NCI-H1048 (cell line): ENCODE measurements at places on chromosomes 11 and 22.

DNA sequence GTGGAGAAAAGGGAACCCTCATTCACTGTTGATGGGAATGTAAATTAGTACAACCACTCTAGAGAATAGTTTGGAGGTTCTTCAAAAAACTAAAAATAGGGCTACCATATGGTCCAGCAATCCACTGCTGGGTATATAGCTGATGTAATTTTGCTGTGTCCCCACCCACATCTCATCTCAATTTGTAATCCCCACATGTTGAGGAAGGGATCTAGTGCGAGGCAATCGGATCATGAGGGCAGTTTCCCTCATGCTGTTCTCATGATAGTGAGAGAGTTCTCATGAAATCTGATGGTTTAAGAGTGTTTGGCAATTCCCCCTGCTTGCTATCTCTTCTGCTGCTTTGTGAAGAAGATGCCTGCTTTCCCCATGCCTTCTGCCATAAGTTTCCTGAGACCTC lies 17.1 kb upstream of the OR52M1 start:
- no peak for DNase-seq

DNA sequence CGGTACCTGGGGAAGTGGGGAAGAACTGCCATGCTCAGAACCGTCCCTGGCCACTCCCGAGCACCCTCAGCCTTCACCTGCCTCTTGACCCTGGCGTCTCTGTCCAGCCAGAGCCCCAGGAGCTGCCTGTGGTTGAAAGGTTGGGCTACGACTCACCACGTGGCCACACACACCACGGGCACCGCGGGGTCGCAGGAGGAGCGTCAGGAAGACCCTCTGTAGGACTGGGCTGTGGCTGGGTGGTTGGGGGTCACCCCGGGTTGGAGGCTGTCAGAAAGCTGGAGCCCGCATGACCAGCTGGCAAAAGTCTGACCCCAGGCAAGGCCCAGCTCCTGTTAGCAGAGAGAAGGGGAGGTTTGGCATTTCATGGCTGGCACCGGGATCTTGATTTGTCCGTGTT lies 11.5 kb downstream of the KRTAP5-5 start:
- no peak for DNase-seq

DNA sequence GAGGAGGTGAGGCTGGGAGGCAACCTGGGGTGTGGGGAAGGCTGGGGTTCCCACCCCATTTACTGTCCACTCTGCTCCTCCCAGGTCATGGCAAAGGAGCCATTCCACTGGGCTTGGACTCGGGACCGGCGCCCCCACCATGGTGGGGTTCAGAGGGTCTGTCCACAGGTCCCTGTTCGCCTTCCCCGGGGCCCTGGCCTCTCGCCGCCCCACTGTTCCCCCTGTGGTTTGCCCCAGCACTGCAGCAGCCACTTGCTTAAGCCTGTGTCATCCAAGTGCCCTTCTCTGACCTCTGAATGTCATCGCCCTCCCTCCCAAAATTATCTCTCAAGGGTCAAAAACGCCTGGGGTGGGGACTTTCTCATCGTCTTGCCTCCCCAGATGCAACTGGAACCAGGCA lies 2.6 kb downstream of the SPDYC start:
- no peak for DNase-seq

GRCh38 chr22:44611880-44612496 lies 90.0 kb upstream of the PRR5 start:
- DNase-seq = no peak

DNA sequence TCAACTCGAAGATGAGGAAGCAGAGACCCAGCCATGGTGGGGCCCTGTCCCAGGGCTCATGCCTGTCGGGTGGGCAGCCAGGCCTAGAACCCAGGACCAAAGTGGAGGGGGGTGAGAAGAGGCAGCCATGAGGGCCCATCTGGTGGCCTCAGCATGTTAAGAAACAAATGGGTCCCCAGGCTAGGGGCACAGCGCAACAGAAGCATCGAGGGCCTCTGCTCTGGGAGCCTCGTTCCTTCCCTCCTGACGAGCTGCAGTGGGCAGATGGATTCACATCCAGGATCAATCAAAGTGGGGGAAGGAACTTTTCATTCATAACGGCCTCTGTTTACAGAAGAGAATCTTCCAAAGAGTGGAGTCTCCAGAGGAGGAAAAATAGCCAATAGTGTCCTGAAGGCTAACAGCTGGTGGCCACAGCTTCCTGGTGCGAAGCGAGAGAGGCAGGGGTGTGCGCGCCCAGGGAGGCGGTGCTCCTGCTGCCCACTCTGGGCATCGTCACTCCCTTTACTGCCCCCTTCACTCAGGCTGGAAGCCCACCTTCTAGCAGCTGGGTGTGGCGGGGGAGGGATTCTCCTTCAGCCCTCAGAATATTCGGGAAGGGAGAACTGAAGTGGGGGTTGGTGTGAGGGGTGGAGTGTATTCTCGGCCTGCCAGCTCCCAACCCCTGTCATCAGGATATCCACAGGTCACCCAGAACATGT lies 4.3 kb downstream of the CBX7 start:
- no peak for DNase-seq

GRCh38 chr11:26715133-26715532 lies 6.7 kb downstream of the SLC5A12 start:
- no peak for DNase-seq

GRCh38 chr11:30619767-30620166 lies 33.6 kb upstream of the MPPED2 start:
- DNase-seq = no peak

- no peak for DNase-seq
These were observed 699.1 kb upstream of the ARHGAP42 start for GRCh38 chr11:99987821-99988470.

- no peak for DNase-seq
These were observed 1018.3 kb downstream of the DLG2 start for GRCh38 chr11:84608837-84609196.

- no peak for DNase-seq
These were observed 911 bp downstream of the PANX2 start for GRCh38 chr22:50171319-50171964.

GRCh38 chr11:74696939-74697675 lies 34.1 kb downstream of the CHRDL2 start:
- no peak for DNase-seq

GRCh38 chr22:31262312-31263133 lies 29.8 kb downstream of the PIK3IP1 start:
- DNase-seq = no peak

GRCh38 chr11:60932605-60933356 lies 8.5 kb downstream of the TMEM132A start:
- DNase-seq = no peak

GRCh38 chr11:12840871-12841660 lies 166.8 kb downstream of the TEAD1 start:
- DNase-seq = no peak

DNA sequence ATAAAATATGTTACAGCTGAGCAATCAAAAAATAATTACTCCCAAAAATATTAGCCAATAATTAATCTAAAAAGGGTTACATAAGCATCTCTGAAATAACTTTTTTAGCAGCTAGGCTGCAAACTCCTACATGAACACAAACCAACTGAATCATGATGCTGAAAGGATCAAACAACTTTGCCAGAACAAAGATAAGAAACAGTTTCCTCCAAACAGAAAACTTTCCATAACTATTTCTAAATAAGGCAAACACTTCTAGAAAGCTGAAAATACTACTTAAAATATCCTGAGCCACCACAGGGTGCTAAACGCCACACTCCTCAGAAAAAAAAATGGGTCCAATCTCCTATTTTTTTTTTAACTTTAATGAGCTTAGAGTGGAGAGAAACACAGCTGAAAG lies 68.6 kb upstream of the ARHGAP32 start:
- DNase-seq = no peak

DNA sequence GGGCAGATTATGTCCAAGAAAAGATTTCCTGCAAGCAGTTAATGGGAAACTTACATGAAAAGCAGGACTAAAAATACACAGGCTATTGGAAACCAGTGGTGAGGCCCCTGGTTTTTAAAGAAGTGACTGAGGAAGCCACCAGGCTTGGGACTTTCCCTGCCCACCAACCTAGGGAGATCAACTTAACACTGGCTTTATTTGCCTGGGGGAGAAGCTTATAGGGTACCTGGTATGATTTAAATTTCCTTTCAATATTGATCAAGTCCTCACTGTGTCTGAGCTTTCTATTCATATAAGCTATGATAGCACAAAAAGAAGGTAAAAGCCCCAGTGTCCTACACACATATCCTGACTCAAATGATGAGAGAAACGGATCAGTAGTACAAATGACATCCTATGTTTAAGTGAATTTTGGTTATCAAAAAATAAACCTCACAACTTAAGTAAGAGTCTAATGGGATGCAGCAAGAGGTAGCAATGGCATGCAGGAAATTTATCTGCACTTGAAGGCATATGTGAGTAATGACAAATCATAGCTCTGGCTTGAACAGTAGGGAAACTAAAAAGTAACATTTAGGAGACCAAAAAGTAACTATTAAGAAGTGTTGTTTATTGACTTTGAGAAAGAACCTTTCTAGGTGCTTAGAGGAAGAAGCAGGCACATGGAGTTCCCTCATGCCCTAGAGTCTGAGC lies 85.3 kb downstream of the GAB2 start:
- DNase-seq = no peak

DNA sequence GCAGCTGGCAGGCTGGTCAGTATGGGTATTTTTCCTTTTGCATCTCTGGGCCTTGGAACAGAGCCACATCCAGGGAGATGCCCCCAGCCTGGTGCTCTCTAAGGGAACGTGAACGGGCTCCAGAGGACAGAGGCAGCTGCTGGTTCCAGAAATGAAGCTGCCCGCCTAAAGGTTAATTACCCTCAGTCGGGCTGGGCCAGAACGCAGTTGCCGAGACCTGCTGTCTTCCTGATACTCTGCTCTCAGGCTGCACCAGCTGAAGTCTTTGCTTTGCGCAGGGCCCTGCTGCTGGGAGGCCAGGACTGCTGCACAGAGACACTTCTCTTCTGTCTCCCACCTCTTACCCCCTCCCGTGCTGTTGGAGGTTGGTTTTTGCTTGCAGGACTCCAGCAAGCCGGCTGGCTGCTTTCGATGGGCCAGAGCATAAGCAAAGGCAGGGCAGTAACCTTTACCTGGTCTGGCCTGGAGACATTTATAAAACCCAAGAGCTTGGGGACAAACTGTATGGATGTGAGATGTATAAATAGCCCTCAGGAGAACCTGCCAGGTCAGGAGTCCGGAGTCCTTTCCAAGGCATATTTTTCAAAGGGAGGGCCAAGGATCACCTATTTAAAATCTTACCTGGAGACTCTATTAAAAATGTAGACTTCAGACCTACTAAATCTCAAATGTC lies 197.1 kb downstream of the GRIK4 start:
- DNase-seq = no peak

- DNase-seq = no peak
These were observed 972 bp upstream of the TSSC4 start for GRCh38 chr11:2399488-2400068.
